HS-5 (cell line): ENCODE measurements at places on chromosomes 5 and 9.

- no peak for DNase-seq
Measured at GRCh38 chr9:13461414-13461991, 182.0 kb upstream of the MPDZ start.

DNA sequence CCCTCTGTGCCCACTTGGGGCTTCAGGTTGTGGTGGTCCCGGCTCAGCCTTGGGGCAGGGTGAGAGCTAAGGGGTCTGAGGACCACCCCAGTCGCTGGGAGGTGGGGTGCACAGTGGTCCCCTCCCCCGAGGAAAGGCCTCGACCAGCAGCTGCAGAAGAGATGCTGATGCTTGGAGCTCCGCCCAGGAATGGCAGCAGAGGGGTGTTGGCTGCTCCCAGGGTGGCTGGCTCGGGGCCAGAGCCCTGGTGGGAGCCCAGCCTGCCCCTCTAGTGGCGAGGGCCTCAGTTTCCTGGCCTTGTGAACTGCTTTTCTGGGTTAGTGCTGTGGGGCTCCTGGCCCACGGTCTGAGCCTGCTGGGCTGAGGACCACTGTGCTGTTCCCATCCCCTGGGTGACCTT, 1.2 kb downstream of the DIPK1B start:
- DNase-seq: no peak

GRCh38 chr5:5050801-5051200, 89.3 kb upstream of the ADAMTS16 start:
- no peak for DNase-seq

DNA sequence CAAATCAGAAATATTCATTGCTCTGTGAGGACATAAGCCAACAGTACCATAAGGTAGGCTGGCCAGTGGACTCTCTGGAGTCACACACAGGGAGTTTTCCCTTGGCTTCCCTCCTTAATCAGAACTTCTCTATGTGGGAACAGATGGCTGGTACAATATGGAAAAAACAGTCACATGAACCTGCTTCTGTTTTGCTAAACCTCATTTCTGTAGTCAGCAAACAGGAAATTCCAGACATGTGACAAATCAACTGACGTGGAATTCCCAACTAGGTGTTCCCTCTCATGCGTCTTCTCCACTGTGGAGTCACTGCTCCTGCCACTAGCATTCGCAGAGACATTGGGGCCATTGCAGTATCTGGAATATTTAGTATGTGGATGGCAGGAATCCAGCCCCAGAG, 617.6 kb downstream of the KIF4B start:
- no peak for DNase-seq

- DNase-seq: no peak
Measured at GRCh38 chr9:112031400-112031799, 134.8 kb downstream of the UGCG start.

DNA sequence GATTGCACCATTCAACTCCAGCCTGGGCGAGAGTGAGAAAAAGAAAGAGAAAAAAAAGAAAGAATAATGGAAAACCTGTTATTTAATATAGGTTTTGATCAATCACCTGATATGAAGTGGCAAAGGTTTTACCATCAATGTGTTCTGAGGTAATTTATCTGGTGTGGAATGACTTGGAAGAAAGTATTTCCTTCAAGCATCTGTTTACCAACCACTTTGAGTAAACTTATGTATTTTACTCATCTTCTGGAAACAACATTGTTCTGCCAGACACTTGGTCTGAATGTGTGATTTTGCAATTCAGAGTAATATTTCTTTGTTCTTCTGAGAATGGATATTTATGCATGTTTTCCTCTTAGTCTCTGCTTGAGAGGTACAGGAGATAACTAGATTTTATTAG, 24.3 kb downstream of the KIF2A start:
- DNase-seq: no peak

DNA sequence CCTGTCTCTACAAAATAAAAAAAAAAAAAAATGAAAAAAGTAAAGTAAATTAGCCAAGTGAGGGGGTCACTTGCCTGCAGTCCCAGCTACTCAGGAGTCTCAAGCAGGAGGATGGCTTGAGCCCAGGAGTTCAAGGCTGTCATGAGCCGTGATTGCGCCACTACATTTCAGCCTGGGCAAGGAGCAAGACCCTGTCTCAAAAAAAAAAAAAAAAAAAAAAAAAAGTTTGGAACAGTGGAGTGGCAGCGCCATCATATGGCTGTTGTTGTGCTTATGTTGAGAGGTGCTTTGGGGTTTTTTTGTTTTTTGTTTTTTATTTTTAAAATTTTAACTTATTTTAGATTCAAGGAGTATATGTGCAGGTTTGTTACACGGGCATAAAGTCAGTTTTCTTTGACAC, 3.6 kb downstream of the BRIX1 start:
- DNase-seq: no peak

- peak; percentile 90 for DNase-seq
Measured at GRCh38 chr9:84170521-84171141, 169.9 kb downstream of the SLC28A3 start.

- no peak for DNase-seq
Measured at GRCh38 chr9:36815023-36815422, 219.0 kb downstream of the PAX5 start.

- DNase-seq: no peak
Measured at GRCh38 chr5:163373436-163374084, 63.8 kb upstream of the CCNG1 start.

GRCh38 chr9:78297672-78297961, 692 bp downstream of the PSAT1 start:
- DNase-seq: no peak

DNA sequence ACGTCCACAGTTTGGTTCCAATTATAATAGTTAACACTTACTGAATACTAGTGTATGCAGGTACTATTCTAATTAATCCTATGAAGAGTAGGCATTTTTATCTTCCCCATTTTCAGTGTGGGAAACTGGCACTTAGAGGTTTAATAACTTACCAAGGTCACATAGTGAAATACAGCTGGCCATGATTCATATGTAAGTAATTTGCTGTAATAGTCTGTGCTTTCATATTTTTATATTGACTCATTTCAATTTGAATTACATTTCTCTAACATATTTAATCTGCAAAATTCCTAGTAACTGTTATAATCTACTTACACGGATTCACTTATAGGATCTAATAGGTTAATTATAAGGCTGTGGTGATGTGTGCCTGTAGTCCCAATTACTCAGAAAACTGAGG, 19.4 kb downstream of the CCNH start:
- DNase-seq: peak; percentile 76
